HT1080 (cell line): ENCODE measurements at places on chromosomes 7 and 10. TPM values are rescaled to one million over a fixed set of nuclear protein-coding genes. Genes with fewer than 3 reads are reported as not detected.

The MCM10 gene
- total RNA-seq, result 49.7 and 51.6 TPM in 2 replicates

The ECHS1 gene
- total RNA-seq, result 107 and 109 TPM in 2 replicates

The CFAP69 gene
- total RNA-seq, result 2.3 and 2.5 TPM in 2 replicates

The GPER1 gene
- 0.84 and 1.8 TPM in 2 replicates for total RNA-seq

The PRKAR2B gene
- 11.8 and 14.7 TPM in 2 replicates for total RNA-seq

The WAPL gene
- total RNA-seq, result 32.1 and 32.6 TPM in 2 replicates

The TFPI2 gene
- total RNA-seq, result not detected in 2 replicates

The TCERG1L gene
- total RNA-seq, result not detected in 2 replicates

The NRP1 gene
- total RNA-seq, result 219 and 281 TPM in 2 replicates

The RINT1 gene
- 14.1 and 15.9 TPM in 2 replicates for total RNA-seq

The NUP42 gene
- total RNA-seq, result 60.0 and 62.0 TPM in 2 replicates

The ANKRD30A gene
- not detected in 2 replicates for total RNA-seq

The TMEM196 gene
- total RNA-seq, result not detected in 2 replicates

The C10orf62 gene
- not detected in 2 replicates for total RNA-seq

The INTS15 gene
- 30.5 and 38.1 TPM in 2 replicates for total RNA-seq

The HMX3 gene
- total RNA-seq, result not detected in 2 replicates

The GRK5 gene
- total RNA-seq, result 11.4 TPM in 2 replicates

The SUN3 gene
- total RNA-seq, result not detected in 2 replicates

The WDFY4 gene
- total RNA-seq, result 0.67 and 0.69 TPM in 2 replicates

The INA gene
- not detected in 2 replicates for total RNA-seq

The ERVW-1 gene
- total RNA-seq, result not detected in 2 replicates

The CFAP58 gene
- 0.58 and 1.8 TPM in 2 replicates for total RNA-seq

The IDI2 gene
- total RNA-seq, result not detected in 2 replicates
